Left cardiac atrium (tissue), 4 donors: ENCODE measurements at places on chromosomes 7 and 10.

- no peak for DNase-seq
Observed at GRCh38 chr7:98163269-98163668, 48.0 kb upstream of the BHLHA15 start.

DNA sequence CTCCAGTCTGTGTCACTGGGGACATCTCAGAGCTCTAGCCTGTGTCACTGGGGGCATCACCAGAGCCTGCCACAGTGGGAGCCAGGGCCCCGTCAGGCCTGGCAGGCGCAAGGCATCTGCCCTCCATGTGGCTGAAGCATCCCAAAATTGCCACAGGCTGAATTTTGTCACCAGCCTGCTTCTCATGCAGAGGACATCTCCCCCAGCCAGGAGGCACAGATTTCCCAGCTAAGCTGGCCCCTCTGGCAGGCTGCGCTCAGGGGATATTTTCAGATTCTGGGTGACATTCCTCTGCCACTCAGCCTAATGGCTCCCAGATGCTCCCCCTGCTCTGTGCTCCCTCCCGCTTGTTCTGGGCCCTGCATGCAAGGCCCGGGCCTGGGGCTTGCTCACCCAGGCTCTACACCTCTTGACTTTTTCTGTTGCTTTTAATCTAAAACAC, 64.6 kb downstream of the COL13A1 start:
- no peak for DNase-seq

GRCh38 chr10:98861962-98862361, 373.7 kb downstream of the HPSE2 start:
- DNase-seq: no peak

- DNase-seq: no peak
Observed at GRCh38 chr10:117226813-117227451, 14.0 kb upstream of the SLC18A2 start.

DNA sequence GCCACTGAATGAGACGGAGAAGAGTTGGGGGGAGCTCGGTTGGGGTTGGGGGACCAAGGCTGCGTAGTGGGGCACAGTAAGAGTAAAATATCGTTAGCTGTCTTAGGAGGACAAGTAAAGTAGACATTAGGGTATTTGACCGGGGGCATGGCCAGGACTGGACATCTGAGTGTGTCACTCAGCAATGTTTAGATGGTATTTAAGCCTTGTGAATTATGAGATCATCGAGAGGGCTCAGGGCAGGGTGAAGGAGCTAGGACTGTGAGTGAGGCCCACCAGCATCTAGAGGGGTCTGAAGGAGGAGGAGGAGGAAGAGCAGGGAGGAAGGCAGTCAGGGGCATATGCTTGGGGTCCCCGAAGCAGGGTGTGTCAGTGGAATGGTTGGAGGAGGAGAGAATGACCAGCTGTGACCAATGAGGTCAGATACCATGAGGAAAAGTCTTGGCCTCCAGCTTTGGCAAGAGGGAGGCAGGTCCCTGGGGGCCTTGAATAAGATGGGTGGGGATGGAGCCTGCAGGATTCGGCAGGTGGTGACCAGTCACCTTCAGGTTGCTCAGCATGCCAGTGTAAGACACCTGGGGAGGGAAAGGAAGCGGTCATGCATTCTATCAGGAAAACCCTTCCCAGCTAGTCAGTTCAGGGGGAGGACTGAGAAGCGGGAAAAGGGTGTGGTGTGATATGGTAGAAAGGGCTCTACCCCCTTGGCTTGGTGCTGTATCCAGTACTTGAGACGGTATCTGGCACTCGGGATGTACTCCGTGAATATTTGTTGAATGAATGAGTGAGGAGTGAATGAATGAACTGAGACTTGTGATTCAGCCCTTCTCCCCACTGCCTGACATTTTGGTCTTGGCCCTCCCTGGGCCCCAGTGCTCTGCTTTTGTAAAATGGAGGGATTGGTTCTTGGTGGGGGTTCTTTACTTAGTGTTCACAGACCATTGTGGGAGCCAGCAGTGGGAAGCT, 34.8 kb upstream of the SH2D4B start:
- DNase-seq: no peak

DNA sequence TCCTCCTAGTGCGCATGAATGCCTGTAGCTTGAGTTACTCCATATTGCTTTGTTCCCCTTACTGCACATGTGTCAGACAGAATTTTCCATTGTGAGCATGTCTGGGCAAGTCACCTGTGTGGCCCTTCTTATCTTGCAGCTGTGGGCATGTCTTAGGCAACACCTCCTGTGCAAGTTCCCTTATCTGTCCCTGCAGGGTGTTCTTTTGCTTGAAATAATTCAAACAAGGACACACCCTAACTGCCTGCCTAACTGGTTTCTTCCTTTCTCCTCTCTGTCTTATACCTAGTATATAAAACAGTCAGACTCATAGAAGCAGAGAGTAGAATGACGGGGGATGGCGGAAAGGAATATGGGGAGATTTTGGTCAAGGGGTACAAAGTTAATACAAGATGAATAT, 421.1 kb upstream of the SORCS1 start:
- no peak for DNase-seq

- DNase-seq: peak; percentile 60
Observed at GRCh38 chr10:71266147-71266917, 52.7 kb upstream of the SLC29A3 start.

GRCh38 chr7:130356121-130356875, 11.7 kb downstream of the CPA5 start:
- DNase-seq: peak; percentile 53

DNA sequence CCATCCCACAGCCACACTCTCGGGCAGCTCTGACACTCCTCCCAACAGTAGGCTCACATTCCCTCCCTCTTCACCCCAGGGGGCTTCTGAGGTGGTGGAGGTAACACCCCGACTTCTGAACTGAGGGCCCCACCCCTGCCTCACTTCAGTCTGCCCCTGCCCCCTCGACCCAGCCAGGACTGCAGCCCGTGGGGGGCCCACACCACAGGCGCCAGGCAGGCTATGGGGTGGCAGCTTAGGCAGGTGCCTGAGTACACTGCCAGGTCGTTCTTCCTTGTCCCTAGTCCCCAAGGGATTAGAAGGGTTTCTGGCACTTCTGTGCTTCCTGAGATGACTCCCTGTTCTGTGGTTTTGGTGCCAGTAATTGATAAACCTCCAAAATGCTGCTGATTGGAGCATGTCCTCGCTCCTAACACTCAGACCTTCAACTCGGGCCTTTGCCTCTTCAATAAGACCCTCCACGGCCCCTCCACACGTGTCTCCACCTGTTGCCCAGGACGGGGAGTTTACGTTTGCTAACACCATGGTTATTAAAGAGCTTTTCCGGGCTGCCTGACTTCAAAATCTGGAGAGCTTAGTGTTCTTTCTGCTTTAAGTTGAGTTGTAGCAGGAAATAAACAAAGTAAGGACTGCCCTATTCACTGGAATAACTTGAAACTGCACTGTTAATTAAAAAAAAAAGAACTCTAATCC, 23.8 kb upstream of the LARP4B start:
- no peak for DNase-seq

- DNase-seq: no peak
Observed at GRCh38 chr7:142231716-142232115, 26.1 kb downstream of the PRSS58 start.

DNA sequence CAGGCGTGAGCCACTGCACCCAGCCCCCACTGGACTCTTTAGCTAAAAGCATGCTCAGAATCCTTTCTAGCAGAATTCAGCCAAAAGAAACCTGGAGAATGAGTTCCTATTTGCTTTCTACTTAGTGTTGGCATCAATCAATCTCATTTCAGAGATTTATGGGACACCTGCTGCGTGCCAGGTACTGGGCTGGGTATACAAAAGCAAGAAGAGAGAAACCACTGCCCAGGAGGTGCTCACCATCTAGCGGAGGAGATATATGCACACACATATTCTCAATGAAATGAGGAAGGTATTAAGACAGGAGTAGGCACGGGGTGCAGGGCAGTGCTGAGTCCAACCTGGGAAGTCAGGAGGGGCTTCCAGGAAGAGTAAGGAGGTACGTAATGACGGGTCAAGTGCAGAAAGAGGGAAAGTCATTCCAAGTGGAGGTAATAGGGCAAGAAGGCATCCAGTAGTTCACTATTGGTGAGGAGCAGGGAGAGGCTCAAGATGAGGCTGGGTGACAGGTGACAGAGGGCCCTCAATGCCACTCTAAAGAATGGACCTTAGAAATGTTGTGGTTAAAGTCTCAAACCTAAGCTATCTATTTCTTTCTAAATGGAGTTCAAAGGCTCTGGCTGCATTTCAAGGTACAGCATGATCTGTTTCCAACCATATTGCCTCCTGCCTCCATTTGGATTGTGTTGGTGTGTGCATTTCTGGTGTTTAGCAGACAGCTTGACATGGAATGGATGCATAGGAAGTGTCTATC, 22.1 kb downstream of the ABLIM1 start:
- DNase-seq: no peak

DNA sequence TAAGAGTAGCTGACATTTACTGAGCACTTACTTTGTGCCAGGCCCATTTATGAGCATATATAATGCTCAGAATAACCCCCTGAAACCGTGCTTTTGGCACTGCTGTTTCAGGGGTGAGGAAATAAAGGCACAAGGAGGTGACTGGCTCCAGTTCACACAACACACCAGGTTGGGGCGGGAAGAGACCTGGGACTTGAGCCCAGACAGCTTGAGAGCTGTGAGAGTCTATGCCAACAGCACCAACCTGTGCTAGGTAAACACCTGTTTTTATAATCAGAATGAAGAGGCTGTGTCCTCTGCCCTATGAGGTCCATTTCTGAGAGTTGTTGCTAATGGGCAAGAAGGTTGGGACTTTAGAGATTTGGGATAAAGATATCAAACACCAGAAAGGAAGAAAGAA, 8.8 kb upstream of the AZGP1 start:
- DNase-seq: no peak

- DNase-seq: no peak
Observed at GRCh38 chr7:112159351-112159750, 46.8 kb downstream of the DOCK4 start.

- DNase-seq: no peak
Observed at GRCh38 chr7:134827889-134828288, 48.5 kb downstream of the CALD1 start.

DNA sequence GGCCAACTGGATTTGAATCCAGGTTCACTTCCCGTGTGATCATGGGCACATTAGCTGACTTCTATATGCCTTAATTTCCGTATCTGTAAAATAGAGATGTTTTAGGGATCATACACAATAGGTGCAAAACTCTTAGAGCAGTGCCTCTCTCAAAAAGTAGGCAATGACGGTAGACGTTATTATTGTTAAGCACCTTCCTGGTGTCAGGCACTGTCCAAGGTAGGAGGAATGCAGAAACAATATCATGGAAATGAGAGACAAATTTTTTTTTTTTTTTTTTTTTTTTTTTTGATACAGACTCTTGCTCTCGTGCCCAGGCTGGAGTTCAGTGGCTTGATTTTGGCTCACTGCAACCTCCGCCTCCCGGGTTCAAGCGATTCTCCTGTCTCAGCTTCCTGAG, 8.1 kb downstream of the TMEM248 start:
- DNase-seq: no peak

- no peak for DNase-seq
Observed at GRCh38 chr10:12465385-12466136, 116.2 kb downstream of the CAMK1D start.

- DNase-seq: peak; percentile 84
Observed at GRCh38 chr10:50417886-50418830, 166.8 kb upstream of the ASAH2 start.

- no peak for DNase-seq
Observed at GRCh38 chr7:128738570-128739047, 550 bp upstream of the CALU start.

DNA sequence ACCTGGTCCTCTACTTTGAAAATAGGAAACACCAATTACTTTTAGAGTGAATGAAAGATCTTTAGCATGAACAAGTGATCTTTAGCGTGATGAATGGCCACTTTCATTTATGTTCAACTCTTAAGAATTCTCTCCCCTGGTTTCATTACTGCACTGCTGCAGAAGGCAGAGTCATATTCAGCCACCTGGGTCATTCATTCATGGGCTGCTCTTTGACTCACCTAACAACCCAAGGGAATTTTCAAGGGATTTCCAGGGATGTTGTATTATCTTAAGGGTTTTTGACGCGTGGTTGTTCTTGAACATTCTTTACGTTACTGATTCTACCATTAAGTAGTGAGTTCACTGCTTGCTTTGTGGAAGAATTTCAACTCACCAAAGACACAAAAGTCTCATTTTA, 87.3 kb upstream of the STK17A start:
- DNase-seq: no peak

- DNase-seq: no peak
Observed at GRCh38 chr10:78981257-78981969, 87.4 kb upstream of the ZMIZ1 start.

- DNase-seq: no peak
Observed at GRCh38 chr7:17130281-17131059, 168.0 kb upstream of the AHR start.

DNA sequence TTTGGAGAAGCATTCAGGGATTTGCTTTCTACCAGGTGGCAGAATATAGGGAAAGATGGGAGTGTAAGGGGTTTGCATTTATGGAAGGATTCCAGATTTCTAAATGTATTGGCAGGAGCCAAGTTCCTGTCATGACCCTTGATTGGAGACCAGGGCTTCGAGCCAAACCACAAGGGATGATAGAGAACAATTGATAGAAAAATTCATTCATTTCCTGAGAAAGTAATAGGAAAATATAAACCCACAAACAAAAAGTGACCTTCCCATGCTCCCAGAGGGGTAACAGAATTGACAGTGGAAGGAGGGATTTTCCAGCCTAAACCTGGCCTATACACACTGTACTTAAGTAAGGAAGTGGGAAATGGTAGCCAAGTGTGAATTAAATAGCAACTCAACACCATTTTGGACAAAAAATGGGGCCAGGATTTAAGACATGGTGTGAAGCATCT, 22.4 kb upstream of the IFIT2 start:
- no peak for DNase-seq

DNA sequence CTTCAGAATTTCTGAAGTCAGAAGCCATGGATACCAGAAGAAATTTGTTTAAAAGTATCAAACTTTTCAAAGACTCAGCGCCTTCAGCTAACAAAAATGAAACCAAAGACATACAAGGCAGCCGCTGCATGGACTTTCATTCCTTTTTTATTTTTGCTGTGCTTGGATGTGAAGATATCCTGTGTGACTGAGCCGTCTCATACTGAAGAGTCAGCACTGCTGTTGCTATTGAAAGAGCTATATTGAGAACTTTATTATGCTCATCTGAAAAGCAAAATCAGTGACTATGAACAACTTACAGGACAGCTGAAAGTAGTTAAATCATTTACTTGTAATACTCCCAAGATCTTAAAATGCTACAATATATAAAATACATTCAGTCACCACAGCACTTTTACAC, 809.2 kb downstream of the NXPH1 start:
- no peak for DNase-seq

GRCh38 chr10:93152136-93152535, 78.4 kb downstream of the CYP26A1 start:
- no peak for DNase-seq

DNA sequence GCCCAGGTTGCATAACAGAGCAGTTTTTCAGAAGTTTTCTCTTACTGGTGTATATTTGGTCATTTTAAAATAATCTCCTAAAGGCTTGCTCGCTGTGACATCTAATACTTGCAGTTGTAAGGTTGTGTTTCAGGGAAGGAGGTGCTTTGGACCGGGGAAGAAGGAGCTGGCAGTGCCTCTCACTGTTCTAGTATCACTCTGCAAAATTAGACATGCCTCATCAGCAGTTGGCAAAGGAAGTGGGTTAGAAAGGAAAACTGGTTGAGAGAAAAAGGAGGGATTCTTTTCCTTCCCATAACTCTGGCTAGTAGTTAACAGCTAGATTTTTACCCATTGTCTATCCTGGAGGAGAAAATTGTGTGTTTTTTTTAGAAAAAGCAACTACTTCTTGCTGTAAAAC, 34.8 kb downstream of the CUL1 start:
- no peak for DNase-seq
